Foreskin keratinocyte (primary cell): ENCODE measurements at places on chromosomes 3 and 15. TPM values are rescaled to one million over a fixed set of nuclear protein-coding genes. Genes with fewer than 3 reads are reported as not detected.
A peak's percentile ranks its signal among the peaks of the same experiment; 100 is the strongest.

- DNase-seq: no peak
These were observed 4.8 kb upstream of the ABHD5 start for GRCh38 chr3:43685921-43686320.

- peak; percentile 55 for DNase-seq
These were observed 27.7 kb upstream of the KBTBD12 start for GRCh38 chr3:127887321-127887720.

Gene CRYBG3
- total RNA-seq: 13.8 and 14.2 TPM in 2 replicates

Gene ADGRG7
- total RNA-seq: not detected in 2 replicates

- peak; percentile 67 for DNase-seq
These were observed 34.9 kb upstream of the ATP13A3 start for GRCh38 chr3:194521510-194522260.

DNA sequence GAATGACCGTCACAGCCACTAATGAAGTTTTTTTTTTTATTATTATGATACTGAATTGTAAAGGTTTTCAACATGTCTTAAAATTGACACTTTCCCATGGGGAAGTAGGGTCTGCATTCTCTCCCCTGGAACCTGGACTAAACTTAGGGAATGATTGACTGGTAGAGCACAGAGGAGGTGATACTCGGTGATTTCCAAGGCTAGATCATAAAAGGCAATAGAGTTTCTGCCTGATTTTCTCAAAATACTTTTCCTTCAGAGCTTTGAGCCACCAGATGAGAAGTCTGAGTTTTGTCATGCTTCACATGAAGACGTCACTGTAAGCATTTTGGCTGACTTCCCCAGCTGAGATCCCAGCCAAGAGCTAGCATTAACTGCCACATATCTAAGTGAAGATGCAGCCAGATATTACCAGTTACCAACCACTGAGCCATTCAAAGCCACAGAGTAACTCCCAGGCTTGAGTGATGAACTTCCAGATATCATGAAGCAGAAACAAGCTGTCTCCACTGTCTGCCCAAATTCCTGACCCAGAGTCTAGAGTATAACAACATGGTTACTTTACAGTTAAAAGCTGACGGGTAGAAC lies 105.8 kb downstream of the LSAMP start:
- no peak for DNase-seq

GRCh38 chr15:99485153-99485961 lies 80.4 kb upstream of the MEF2A start:
- DNase-seq: no peak

Gene CSTA
- total RNA-seq: 336 and 383 TPM in 2 replicates

DNA sequence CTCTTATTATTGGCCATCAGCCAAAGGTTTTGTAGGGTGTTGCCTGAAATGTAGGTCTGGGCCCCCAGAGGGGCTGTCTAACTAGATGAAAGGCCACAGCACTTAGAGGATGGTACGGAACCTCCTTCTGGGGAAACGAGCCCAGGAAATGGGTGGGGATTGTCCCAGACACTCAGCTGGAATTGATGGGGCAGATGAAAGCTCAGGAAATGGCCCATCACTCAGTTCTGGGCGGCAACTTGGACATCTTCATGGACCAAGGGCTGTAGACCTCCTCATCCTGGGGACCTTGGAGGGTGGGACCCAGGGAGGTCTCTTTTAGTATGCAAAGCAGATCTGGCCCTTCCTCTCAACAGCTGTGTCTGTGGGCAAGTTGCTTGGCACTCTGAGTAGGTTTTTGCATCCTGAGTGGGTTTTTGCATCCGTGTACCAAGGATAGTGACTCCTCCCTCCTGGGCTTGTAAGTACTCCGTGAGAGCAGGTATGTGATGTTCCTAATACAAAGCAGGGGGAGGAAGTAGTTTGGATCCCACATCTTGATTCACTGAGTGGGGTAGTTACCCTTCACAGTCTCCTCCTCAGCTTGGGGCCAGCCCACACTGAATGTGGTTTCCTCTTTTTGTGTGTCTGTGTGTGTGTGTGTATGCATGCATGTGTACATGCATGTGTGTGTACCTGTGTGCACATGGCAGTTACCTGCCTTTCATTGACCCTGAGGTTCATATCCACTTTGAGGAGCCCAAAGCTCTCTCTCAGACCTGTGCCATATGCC lies 292.0 kb downstream of the RPLP1 start:
- no peak for DNase-seq

Gene SLC33A1
- total RNA-seq: 32.6 and 39.5 TPM in 2 replicates

- DNase-seq: peak; percentile 26
These were observed 26.9 kb upstream of the EHHADH start for GRCh38 chr3:185280572-185281365.

GRCh38 chr15:70418943-70419342 lies 321.2 kb upstream of the TLE3 start:
- no peak for DNase-seq

DNA sequence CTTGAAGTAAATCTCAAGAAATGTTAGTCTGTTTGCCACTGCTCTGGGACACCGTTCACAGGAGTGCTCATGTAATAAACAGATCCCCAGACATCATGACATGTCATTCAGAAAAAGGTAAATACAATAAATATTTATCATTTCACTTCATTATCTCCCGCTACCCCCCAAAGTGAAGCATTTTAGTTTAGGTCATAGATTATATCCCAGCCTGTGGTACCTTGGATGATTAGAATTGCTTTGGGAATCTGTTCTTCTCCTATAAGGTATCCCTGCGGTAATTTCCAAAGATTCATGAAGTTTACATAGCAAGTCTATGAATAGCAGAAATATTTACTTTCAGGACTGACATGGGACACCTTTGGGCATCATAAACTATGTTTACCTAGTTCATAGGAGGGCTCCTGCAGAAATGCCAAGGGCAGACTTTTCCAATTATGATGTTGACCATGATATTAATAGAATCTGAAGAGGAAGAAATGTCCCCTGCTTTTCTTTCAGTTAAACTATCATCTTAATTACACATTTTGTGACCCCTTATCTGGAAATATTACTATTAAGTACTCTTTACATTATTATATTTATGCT lies 268.0 kb downstream of the NAALADL2 start:
- DNase-seq: no peak

Gene GOLGA8R
- 0.34 and 0.35 TPM in 2 replicates for total RNA-seq

DNA sequence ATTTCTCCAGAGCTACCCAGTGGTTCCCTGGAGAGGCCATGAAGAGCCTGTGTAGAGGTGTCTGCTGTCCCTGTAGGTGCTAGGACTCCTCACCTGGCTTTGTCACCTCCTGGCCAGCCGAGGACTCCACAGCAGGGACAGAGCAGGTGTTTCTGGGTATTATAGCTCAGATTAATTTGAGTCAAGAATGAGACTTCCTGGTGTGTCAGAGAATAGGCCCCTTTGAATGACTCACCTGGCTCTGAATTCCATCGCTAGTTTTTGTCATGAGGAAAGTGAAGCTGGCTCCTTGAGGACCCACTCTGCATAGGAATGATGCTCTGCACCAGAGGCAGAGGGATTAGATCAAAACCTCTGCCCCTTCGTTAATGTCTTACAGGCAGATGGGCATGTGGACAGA lies 167.5 kb upstream of the TOPAZ1 start:
- DNase-seq: peak; percentile 43

- DNase-seq: no peak
These were observed 219.3 kb upstream of the CTNNB1 start for GRCh38 chr3:40979962-40980361.

Gene CHRNA7
- 0.48 and 0.53 TPM in 2 replicates for total RNA-seq

Gene PLA1A
- not detected in 2 replicates for total RNA-seq

GRCh38 chr3:194462936-194463335 lies 23.9 kb downstream of the ATP13A3 start:
- DNase-seq: no peak

Gene IL5RA
- not detected in 2 replicates for total RNA-seq

DNA sequence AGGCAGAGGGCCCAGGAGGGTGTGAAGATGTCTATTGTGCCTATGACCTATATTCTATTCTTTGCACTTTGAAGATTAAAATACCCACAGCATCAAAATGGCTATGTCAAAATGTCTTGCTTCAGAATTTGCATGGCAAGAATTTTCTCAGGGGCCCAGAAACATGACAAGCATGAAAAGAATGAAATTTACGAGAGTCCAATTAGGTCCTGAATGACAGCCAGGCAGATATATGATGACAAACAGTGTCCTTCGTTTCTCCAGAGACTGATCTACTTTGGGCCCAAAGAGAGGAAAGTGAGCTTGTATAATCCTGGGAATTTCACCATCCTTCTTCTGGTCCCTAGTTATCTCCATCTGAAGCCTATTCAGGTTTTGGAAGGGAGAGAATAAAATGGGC lies 609.9 kb downstream of the FHIT start:
- DNase-seq: no peak

- no peak for DNase-seq
These were observed 7.3 kb upstream of the GHRL start for GRCh38 chr3:10300087-10300486.

- no peak for DNase-seq
These were observed 25.2 kb downstream of the ARHGEF3 start for GRCh38 chr3:56776556-56776950.
